Left hindlimb (tissue), 1 donor: ENCODE measurements at places on chromosomes 16 and 17.
A peak's percentile ranks its signal among the peaks of the same experiment; 100 is the strongest.

DNA sequence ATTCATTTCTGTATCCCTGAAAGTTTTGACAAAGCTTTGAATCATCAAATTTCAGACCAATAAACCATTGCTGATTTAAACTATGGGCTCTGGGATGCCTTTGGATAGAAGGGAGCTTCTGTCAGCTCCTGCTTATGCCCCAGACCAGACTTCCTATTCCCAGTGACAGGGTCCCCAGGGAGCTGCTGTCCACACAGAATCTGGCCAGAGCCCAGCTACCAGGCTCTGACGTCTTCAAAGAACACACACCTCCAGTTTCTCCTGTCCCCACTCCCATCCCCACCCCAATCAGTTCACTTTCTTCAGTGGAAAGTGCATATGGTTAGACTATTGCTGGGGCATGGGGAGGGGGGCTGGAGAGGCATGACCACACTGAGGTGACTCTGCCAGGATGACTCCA, 51.6 kb upstream of the SREBF1 start:
- no peak for DNase-seq

DNA sequence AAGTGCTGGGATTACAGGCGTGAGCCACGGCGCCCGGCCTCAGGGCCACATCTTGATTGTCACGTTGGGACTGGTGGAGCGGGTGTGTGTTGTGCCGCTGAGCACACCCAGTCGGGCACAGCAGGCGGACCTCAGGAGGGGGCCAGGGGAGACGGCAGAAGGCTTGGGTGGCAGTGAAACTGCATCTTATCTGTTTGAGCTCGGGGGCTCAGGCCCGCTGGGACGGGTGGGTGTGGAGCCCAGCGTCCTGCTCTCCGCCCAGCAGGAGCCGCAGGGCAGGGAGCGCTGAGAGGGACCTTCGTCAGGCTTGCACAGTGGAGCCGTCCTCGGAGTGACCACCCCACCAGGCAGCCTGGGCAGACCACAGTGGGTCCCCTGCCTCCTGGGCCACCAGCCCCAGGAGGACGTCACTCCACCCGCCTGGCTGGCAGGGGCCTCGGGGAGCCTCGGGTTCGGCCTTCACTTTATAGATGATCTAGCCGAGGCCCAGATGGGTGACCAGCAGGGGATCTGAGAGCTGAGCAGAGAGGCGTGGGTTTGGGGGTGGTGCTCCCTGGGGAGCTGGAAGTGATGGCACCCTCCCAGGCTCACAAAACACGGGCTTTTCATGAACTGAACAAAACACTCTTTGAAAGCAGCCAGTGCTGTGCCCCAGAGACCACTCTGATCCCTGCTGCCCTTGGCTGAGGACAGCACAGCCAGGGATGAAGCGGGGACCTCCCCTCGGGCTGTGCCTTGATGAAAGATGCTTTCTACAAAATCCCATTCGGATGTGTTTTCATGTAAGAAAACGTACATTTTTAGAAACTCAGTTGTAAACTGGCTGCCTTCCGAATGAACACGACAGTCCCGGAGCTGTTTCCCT, 181.1 kb downstream of the SEC14L1 start:
- no peak for DNase-seq

- no peak for DNase-seq
Observed at GRCh38 chr16:2968368-2968737, 795 bp upstream of the PAQR4 start.

DNA sequence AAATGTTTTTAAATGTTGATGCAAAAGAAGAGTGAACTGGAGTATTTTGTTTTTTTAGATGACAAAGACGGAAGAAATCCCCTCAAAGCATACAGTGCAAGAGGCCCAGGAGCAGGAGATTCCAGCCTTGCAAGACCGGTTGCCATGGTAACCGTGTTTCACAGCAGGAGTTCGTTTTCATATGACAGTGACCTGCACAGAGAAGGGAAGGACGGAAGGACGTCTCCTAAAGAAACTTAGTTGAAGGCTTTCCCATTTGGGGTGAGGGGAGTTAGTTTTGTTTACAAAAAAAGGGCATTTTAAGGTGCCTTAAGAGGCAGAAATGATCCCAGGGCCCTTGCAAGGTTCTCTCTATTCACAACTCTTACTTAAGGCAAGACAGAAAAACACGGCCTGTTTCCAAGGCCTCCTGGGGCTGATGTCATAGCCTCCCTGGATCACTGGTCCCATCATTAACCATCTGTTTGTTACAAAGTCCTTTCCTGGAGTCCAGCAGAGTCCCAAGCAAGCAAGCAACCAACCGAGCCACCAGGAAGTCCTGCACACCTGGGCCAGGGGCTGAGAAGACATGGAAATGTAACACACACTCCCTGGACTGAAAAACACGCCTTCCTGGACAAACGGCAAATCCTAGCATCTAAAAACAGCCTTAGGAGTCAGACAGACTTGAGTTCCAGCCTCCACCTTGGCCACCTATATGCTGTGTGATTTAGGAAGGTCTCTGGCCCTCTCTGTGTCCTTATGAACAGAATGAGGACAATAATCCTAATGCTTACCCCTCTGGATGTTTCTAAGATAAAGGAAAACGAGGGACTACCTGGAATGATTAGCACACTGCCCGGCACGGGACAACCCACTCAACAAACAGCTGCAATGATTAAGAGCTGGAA, 30.3 kb upstream of the RPH3AL start:
- peak; percentile 69 for DNase-seq

DNA sequence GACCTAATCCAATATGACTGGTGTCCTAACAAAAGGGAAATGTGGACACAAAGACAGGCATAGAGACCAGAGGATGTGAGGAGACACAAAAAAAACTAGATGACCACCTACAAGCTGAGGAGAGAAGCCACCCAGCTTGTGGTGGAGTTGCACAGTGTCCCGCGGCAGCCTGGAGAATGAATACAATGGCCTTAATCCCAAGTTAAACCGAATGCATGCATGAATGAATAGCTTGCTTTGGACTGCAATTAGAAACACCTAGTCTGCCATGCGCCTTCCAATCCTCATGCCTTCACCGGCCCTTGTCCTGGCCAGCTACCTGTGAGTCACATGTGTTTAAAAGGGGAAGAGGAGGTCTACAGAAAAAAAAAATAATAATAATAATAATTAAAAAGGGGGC, 72.0 kb downstream of the CNGB1 start:
- no peak for DNase-seq

- peak; percentile 81 for DNase-seq
Observed at GRCh38 chr17:76005263-76006149, 4.9 kb downstream of the CDK3 start.

- DNase-seq: no peak
Observed at GRCh38 chr16:77434022-77434529, 758 bp downstream of the ADAMTS18 start.

DNA sequence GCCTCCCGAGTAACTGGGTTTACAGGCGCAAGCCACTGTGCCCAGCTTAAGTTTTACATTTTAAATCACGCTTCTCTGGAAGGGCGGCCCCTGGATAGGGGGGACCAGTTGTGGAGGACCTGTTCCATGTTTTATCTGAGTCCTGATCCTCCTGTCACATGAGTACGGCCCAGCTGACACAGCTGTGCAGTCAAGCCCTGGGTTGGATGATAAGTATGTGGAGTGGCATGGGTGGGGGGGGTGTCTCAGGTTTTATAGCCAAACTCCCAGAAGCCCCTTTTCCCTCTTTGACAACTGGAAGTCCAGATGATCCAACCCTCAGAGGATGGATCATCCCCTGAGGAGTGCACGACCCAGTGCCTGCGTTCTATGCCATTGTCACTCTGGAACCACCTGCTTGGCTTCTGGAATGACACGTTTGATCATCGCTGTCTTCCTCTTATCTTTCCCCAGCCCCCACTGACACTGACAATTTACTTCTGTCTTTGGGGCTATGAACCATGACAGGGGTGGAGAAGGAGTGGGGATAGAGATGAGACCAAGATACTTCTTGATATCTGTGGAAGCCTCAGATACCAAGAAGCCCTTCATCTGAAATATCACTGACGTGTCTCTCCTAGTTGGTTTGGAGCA, 191.2 kb downstream of the MSI2 start:
- no peak for DNase-seq

- DNase-seq: peak; percentile 59
Observed at GRCh38 chr16:56637814-56638750, at the start of gene MT1A. MT1A (plus strand) TSS chr16:56638666; CDS start chr16:56638739, 73 bp downstream.

GRCh38 chr16:75377729-75378386, 55.4 kb downstream of the CFDP1 start:
- peak; percentile 44 for DNase-seq

DNA sequence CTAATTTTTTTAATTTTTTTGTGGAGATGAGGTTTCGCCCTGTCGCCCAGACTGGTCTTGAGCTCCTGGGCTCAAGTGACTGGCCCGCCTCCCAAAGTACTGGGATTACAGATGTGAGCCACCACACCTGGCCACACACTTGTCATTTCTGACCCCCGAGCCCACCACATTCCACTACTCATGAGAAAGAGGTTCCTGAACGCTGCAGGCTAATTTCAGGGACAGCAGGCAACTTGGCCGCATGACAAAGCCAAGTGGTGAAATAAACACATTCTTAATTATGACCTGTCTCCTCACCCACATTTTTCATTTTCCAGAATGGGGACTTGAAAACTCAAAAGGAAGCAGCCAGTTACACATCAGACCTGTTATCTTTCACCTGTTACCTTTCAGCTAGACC, 114.5 kb downstream of the ABCC6 start:
- no peak for DNase-seq
